CD4-positive, CD25-positive, alpha-beta regulatory T cell (primary cell): ENCODE measurements at places on chromosomes 4 and X. TPM values are rescaled to one million over a fixed set of nuclear protein-coding genes. Genes with fewer than 3 reads are reported as not detected.

RIPPLY1 gene
- not detected for total RNA-seq

SH3RF1 gene
- total RNA-seq, result 0.69 TPM

DNA sequence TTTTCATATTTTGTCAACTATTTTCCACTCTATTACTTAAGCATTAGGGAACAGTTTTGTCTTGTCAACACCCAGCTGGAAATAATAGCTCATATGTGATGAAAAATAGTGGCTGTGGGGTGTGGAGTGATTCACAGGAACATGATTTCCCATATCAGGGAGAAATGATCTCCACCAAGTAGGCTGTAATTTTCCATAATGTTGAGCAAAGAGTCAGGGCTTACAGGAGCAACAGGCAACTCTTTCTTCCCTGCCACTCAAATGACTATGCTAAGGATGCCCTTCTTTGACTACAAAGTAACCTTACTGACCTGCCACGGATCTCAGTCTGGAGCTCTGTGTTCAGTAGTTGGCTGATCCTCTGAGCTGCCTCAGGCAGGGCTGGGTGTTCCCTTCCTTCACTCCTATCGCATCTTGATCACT lies 90.0 kb upstream of the GATB start:
- no peak for DNase-seq

DNA sequence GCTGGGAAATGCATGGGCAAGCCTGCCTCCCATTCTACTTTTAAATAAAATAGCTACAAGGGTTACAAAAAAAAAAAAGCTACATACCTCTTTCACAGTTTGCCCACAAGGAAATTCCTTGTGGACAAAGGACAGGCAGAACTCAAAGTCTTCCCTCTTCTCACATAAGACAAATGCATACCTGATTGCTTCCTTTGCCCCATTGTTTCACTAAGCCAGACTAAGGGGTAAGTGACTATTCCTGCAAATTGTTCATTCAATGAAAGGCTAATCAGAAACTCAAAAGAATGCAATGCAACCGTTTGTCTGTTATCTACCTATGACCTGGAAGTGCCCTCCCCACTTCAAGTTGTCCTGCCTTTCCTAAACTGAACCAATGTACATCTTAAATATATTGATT lies 780.6 kb downstream of the FAM133A start:
- DNase-seq, result no peak

GRCh38 chrX:4944767-4945166 lies 1231.3 kb upstream of the PRKX start:
- DNase-seq, result no peak

- DNase-seq, result no peak
Measured at GRCh38 chrX:155231163-155231562, 14.9 kb downstream of the VBP1 start.

DNA sequence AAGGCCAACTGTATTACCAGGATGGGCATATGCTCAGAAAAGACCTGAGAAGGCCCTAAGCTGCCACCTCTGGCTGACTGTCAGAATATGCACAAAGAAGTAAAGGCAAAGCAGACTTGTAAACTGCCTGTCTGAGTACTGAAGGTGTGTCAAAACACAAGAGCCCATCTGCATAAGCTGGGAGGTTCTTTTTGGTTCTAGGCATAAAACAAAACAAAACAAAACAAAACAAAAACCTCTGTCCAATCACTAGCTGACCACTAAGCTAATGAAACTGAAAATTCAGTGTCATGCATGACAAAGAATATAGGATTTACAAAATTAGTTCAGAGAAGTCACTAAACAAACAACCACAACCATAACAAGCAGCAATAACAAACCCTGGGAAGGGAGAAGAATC lies 20.6 kb downstream of the SH3D19 start:
- no peak for DNase-seq

DNA sequence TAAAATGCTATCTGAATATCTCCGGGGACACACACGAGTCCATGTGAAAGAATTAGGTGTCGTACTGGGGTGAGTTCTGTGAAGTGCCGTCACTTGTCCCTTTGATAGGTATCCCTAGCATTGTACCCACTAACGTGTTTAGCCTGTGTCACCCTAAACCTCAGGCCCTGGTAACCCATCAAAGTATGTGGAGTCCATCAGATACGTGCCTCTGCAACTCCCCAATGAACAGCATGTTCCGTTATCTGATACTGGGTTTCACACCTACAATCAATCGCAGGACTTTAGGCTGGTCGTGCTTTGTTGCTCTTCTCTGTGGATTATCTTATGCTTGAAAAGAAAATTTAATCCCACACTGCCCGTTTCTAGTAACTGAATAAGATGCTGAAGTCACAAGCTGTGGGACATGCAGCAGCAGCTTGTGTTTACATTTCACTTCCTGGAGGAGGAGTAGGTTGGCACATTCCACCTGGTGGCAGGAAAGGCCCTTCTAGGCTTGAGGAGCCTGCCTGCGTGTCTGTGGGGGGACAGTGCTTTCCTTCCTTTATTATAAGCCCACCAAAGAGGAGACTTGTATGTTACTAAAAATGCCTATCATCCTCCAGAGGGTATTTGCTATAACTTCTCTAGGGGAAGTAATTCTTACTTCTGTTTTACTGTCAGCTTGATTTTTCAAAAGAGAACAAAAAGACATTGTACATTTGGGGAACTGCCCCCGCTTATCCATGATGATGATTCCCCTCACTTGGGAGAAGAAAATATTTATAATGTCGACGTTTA lies 127.2 kb downstream of the FNIP2 start:
- no peak for DNase-seq

DNA sequence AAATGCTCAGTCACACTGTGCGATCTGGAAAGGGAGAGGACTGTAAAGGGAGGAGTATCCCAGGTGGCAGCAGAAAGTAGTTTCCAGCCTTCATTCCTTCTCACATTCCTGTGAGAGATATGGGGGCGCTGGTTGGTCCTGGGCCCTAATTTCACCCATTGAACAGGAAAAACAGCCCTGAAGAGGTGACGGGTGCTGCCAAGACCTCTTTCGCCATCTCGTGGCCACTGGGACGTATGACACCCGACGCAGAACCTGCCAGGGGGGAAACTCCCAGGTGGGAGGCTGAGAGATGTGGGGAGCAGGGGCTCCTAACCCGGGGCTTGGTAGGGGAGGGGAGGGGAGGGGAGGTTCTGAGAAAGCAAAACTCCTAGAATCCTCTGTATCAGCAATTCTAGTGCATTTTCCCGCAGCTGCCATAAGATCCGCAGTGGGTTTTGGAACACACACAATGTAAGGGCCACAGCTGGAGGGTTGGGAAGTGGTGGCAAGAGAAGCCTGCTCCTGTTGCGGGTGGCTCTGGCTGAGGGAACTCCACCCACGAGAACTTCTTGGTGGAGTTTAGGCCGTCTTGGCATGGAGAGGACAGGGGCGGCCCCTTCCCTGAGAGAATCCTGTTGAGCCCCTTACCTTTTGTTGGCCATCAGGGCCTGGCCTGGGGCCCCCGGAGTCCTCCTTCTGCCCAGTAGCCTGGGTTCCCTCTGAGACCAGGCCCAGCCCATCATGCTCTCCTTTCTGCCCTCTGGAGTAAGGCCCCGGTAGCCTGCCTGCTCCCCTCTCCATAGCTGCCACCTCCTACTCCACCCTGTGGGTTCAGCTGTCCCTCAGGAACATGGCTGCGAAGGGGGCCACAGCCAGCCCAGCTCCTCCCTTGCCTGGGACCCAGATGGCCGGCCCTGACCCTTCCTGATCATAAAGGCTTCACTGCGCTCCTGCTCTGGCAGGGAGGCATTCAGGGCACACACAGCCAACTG lies 134.1 kb downstream of the OR13H1 start:
- DNase-seq, result peak; percentile 2

DNA sequence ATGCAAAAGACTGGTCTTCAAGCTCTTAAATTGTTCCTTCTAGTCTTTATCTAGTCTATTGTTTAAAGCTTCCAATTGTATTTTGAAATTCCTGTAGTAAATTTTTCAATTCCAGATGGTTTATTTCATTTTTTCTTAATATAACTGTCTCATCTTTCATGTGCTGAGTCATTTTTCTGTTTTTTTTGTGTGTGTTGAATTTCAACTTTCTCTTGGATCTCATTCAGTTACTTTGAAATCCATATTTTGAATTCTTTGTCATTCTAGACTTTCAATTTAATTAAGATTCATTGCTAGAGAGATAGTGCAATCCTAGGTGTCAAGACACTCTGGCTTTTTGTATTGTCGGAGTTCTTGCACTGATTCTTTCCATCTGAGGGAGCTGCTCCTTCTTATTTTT lies 128.0 kb upstream of the PRKG2 start:
- no peak for DNase-seq

GRCh38 chrX:16023790-16024734 lies 99.3 kb upstream of the GRPR start:
- no peak for DNase-seq

- DNase-seq, result no peak
Measured at GRCh38 chr4:6449746-6450369, 22.6 kb downstream of the PPP2R2C start.

- DNase-seq, result peak; percentile 84
Measured at GRCh38 chr4:82865592-82865991, 25.4 kb downstream of the SEC31A start.

- DNase-seq, result no peak
Measured at GRCh38 chr4:86879641-86880040, 12.6 kb downstream of the C4orf36 start.

DNA sequence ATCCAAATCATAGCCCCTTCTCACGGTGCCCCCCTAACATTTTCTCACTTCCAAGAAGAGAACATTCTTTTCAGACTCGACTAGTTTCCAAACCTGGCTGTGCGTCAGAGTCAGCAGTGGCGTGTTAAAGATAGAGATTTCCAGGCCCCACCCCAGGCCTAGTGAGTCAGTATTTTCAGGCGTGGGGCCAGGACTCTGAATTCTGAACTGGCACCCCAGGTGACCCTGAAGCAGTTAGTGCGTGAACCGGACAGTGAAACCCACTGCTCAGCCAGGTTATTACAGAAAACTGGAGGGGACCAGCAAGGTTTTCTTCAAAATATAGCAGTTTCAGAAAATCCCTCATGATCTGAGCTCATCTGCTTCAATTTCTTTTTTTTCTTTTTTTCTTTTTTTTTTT lies 35.0 kb upstream of the BCOR start:
- DNase-seq, result no peak

DNA sequence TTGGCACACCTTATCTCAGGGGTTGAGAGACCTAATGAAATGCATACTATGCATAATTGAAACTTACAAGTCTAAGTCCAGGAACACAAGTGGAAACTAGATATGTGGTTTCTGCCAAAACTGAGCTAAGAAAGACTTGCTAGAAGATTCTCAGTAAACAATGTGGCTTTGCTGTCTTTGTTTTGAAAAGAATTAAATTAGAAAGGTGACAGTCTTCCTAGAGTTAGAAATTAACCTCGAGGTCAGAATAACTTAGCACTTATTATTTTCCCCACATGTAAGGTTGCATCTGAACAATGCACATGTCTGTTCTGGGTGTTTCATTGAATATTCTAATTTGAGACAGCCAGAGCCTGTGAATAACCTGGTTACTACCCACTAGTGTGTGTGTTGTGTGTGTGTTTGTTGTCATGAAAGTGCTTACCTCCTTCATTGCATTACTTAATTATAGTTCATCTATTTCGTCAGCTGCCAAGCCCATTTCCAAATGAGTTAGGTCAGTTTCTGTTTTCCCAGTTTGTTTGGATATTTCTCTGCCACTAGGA lies 1.5 kb downstream of the EREG start:
- DNase-seq, result no peak

DNA sequence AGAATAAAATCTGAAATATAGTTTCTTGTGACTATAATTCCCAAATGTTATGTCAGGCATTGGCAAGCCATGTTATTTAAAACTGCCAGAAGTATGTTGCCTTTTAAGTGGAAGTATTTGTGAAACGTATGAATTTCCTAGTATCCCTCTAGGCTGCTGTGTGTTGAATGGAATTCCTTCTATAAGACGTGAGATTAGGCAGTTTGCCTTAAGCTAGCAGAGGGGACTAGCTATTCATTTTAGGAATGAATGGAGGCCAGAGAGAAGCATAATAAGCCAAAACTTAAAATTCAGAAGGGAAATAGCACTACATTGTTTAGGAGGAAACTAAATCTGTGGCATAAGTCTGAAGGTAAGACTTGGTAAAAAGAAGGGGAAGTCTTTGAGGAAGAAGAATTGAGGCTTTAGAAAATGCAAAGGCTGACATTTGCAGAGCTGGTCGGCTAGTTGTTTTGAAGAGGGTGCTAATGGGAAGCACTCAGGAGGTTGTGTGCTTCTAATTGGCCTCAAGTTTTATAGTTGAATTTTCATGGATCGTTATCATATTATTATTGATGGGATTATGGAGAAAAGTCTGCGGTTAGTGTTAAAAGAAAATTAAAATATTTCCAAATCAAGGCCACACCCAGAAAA lies 57.1 kb downstream of the TMEM131L start:
- DNase-seq, result no peak

DNA sequence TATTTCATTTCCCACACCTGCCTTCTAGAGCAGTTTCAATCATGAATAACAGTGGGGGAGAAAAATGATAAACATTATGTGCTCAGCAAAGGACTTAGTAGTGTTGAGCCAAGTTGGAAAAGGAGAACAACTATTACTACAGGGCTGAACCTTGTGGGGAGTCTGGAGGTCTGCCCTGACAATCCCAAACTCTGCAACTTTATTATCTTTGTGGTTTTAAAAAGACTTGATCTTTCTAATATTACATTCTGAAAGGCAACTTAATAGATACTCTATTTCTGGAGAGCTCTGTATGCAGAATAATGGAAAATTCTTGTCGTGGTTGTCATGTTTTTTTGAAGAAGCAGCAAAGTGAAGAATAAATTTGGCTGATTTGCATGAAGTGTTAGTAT lies 116.1 kb downstream of the SPCS3 start:
- DNase-seq, result no peak
